ENCODE measurements at places on chromosomes 16 and 17.
A peak's percentile ranks its signal among the peaks of the same experiment; 100 is the strongest.

- DNase-seq: no peak
Measured at GRCh38 chr16:69741519-69741918, 13.2 kb downstream of the NOB1 start.

DNA sequence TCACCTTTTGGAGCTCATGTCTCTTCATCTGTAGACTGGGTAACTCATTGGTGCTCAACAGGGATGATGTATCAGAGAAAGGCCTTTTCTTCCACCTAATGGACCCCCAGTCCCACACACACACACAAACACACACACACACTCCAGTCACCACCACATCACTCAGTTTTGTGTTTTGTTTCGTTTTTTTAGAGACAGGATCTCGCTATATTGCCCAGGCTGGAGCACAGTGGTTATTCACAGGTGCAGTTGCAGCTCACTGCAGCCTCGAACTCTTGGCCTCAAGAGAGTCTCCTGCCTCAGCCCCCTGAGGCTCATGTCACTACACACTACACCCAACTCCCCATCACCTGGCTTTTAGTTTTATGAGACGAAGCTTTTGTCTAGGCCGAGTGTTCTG lies 55.6 kb downstream of the SF3B3 start:
- DNase-seq: no peak

GRCh38 chr16:19265380-19265930 lies 20.1 kb upstream of the CLEC19A start:
- no peak for DNase-seq

GRCh38 chr17:41760878-41761277 lies 25.6 kb downstream of the JUP start:
- DNase-seq: no peak

DNA sequence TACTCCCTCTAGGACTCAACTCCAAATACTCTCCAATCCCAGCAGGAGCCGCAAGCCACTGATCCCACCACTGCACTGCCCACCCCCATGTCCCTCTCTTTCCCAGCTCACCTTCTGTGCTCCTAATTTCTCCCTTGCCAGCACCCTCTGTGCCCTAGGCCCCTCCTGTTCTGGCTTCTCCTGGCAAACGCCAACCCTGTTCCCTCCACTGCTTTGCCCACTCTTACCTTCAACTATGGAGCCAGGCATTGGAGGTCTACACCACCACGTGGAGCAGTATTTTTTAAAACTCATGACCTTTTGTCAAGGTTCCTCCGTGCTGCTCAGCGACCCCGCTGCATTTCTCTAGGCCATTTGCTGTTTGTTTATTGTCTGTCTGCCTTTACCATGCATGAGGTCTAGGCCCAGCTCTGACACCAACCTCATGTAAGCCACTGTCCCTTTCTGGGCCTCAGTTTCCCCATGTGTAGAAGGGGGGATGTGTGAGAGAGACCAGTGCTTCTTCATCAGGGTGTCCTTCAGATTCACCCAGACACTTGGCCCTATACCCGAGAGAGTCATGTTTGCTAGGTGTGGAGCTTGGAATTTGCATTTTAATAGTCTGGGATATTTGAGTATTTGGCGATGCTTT lies 4.6 kb downstream of the CCDC102A start:
- DNase-seq: no peak

DNA sequence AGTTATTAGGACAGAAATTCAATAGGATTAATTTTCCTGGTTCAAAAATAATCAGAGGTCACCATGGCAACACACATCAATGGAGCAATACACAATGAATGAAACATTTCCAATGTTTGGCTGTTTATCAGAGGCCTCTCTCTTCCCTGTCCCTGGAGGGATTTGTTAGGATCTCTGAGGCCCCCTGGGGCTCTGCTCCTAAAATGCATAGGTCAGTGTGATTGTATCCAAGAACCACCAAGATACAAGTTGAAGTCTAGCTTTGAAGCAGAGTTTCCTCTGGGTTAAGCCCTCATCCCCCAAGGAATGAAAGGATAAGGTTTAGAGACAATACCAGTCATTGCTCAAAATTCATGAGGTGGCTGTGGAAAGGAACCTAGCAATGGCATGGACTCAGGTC lies 561.2 kb upstream of the C16orf82 start:
- DNase-seq: no peak

GRCh38 chr16:47310792-47311211 lies 150.1 kb downstream of the ITFG1 start:
- no peak for DNase-seq

DNA sequence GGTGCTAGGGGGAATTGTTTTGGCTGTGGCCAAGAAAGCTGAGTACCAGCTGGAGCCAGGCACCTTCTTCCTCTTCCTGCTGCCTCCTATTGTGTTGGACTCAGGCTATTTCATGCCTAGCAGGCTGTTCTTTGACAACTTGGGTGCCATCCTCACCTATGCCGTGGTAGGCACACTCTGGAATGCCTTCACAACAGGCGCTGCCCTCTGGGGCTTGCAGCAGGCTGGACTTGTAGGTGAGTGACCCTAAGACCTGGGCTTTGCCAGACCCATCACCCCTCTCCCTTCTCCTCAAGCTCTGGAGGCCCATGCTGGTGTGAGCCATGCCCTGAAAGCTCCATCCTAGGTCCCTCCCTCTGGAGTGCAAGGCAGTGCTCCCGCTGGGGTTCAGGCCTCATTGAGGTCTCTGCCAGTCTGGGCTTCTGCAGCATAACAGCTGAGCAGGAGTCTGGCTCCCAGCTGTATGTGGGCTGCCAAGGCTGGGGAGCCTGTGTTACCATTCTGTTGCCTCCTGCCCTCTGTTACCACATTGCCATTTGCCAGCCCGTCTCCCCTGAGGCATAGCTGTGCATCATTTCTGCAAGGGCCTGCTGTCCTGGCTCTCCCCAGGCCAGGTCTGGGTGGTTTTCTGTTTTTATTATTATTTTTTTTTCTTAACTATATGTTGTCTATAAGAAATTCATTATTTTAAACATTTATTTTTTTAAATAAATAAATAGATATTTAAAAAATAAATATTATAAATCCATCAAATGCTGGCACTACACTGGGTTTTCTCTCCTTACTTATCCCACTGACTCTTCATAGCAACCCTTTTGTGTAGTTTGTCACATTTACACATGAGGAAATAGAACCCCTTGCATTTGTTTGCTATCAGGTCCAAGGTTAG lies 4.1 kb downstream of the SLC9A5 start:
- DNase-seq: no peak

GRCh38 chr16:57192146-57192545 lies 6.0 kb downstream of the RSPRY1 start:
- no peak for DNase-seq

GRCh38 chr17:69783865-69784264 lies 291.2 kb upstream of the KCNJ16 start:
- no peak for DNase-seq

- DNase-seq: peak; percentile 86
Measured at GRCh38 chr17:40303009-40303657, 5.8 kb upstream of the RARA start.

DNA sequence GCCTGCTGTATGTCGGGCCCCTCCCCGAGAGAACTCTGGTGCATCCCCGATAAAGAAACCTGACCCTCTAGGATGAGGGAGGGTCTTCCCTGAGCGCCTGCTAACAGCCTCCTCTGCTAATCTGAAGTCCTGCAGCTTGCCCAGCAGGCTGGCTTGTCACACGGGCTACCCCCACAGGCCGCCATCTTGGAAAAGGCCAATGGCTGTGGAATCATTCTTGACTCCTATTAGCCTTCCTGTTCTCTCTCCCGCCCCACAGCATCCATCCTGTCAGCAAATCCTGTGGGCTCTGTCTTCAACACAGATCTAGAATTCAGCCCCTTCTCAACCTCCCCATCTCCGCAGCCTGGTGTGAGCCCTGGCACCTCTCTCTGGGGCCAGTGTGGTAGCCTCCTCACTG lies 12.0 kb downstream of the IL4R start:
- DNase-seq: no peak

GRCh38 chr16:13997933-13998332 lies 73.2 kb upstream of the MRTFB start:
- peak; percentile 32 for DNase-seq

GRCh38 chr16:69310653-69311532 lies at the start of gene VPS4A:
VPS4A (plus strand) TSS chr16:69311350; CDS start chr16:69311512, 162 bp downstream.
- DNase-seq: peak; percentile 97

GRCh38 chr16:87806641-87807546 lies 41.1 kb upstream of the KLHDC4 start:
- DNase-seq: peak; percentile 79

GRCh38 chr16:3734084-3734757 lies 16.9 kb upstream of the TRAP1 start:
- DNase-seq: no peak

DNA sequence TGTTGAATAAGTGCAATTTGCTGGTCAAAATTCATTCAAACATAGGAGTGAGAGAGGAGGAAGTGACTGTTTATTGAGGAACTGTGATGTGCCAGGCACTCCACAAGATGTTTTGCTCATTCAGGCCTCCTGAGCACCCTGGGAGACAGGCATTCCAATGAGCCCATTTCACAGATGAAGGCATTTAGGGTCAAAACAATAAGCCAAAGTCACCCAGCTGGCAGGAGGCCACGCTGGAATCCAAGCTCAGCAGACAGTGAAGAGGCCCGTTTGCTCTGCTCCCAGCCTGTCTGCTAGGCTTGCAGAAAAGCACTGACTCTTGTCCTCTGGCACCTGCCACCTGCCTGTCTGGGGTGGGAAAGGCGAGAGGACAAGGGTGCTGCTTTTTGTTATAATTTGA lies 10.1 kb upstream of the SLC25A39 start:
- no peak for DNase-seq

DNA sequence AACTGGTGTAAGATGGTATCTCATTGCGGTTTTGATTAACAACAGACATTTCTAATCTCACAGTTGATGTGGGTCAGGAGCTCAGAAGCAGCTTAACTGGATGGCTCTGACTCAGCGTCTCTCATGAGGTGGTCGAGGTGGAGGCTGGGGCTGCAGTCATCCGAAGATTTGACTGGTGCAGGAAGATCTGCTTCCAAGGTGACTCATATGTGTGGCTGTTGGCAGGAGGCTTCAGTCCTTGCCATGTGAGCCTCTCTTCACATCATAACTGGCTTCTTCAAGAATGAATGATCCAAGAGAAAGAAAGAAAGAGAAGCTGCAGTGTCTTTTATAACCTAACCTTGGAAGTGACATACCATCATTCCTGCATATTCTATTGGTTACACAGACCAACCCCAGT lies 376.1 kb downstream of the SEC14L1 start:
- peak; percentile 19 for DNase-seq

DNA sequence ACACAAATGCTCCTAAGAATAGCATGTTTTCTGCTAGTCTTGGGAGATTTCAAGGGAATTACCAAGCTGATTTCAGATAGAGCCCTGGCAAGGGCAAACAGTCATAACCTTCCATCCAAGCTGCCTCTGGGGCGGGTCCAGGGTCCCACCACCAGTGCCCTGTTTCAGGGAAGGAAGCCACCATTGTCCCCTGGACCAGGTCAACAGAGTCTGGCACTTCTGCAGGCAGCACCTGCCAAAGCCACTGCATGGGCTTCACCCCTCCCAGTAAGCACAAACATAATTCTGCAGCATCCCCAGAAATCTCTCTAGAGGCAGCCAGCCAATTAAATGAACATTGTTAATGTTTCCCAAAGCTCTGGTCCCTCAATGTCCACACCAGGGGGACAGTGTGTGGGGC lies 143.0 kb downstream of the SALL1 start:
- no peak for DNase-seq

- DNase-seq: no peak
Measured at GRCh38 chr16:17149904-17150483, 320.8 kb downstream of the XYLT1 start.

DNA sequence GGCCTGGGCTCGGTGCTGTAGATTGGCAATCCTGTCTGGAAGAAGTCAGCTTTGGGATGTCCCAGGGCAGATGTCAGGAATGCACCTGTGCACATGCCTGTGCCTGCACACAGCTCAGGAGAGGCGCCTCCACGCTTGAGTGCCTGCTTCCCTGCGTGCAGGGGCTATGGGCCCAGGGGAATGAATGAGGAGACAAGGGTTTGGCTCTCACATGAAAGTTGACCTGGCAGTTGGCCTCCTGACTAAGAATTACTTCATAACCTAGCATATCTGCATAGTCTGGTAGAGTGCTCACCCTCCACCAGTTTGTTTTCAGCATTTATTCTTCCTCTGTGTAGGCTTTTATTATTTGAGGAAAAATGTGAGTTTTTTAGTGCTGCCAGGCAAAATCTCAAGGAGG lies 50.0 kb downstream of the PLD6 start:
- no peak for DNase-seq

GRCh38 chr17:50697663-50698272 lies 9.9 kb downstream of the ANKRD40 start:
- DNase-seq: no peak

- no peak for DNase-seq
Measured at GRCh38 chr16:68072038-68072695, 13.0 kb upstream of the NFATC3 start.

GRCh38 chr17:27825459-27825858 lies 25.1 kb upstream of the NOS2 start:
- no peak for DNase-seq
